Choroid plexus epithelial cell (primary cell): ENCODE measurements at places on chromosomes 3 and 15.
A peak's percentile ranks its signal among the peaks of the same experiment; 100 is the strongest.

GRCh38 chr3:9217784-9218513 lies 31.5 kb downstream of the SRGAP3 start:
- no peak for DNase-seq

GRCh38 chr3:59265566-59265965 lies 215.7 kb upstream of the CFAP20DC start:
- peak; percentile 49 for DNase-seq

DNA sequence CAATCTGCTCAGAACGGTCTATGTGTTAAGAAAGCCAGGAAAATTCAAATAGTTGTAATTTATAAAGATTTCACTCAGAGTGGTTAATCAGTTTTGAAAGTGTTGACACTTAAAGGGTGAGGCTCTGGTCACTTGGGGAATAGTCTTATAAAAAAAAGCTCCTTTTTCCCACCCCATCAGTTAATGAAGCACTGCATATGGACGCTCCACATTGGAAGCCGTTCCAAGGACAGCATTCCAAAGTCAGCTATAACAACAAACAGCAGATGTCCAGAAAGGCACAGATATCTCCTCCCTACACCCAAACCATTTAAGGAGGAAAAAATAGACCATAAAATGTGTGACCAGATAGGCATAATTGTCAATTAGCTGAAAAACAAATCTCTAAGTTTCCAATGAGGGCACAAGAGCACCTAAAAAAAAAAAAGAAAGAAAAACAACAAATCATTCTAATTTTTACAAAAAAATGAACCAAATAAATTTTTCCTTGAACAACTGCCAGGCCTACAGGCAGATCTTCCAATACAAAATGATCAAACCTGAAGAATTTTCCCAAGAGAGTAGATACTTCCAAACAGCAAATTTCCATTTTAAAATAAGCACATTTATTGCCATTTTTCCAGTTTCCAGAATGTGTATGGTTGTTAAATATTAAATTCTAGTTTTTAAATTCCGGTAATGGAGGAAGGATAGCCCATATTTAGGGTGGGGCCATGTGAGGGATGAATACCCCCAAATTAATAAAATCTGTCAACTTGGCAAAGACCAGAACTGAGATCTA lies 198.3 kb downstream of the ERC2 start:
- peak; percentile 7 for DNase-seq

- no peak for DNase-seq
Measured at GRCh38 chr3:42610976-42611375, 10.5 kb downstream of the NKTR start.

DNA sequence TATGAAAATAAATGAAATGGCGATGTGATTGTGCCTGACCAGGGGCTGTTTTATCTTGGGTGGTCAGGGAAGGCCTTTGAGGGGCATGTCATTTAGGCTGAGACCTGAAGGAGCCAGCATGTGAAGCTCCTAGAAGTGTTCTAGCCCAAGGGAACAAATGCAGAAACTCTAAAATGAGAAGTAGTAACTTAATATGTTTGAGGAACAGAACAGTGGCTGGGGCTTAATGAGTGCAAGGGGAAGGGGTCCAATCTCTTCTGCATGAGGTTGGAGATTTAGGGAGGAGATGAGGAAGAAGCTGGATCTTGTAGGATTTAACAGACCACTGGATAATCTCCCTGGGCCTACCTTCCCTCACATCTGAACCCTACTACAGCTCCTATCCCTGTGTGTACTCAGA lies 110.5 kb downstream of the AKAP13 start:
- no peak for DNase-seq

- no peak for DNase-seq
Measured at GRCh38 chr15:50798684-50799083, 33.2 kb upstream of the SPPL2A start.

DNA sequence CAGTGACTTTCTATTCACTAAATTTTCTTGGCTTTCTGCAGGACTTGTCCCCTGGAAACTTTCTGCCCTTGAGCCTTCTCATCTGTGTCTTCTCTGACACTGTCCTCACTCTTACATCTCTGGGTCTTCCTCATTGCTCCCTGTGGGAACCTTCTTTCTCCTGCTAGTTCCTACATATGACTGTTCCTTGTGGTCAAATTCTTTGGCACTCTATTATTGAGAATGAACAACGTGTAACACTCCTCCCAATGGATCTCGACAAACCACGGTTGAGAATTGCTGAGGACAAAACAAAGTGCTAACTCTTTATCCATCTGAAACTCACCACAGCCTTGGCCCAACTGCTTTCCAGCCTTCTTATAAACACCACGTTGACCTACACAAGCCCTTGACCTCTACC lies 3.5 kb upstream of the FAM81A start:
- no peak for DNase-seq

GRCh38 chr15:62307551-62307950 lies 142.5 kb upstream of the C2CD4B start:
- peak; percentile 44 for DNase-seq

- no peak for DNase-seq
Measured at GRCh38 chr3:157589211-157589610, 86.0 kb upstream of the VEPH1 start.

DNA sequence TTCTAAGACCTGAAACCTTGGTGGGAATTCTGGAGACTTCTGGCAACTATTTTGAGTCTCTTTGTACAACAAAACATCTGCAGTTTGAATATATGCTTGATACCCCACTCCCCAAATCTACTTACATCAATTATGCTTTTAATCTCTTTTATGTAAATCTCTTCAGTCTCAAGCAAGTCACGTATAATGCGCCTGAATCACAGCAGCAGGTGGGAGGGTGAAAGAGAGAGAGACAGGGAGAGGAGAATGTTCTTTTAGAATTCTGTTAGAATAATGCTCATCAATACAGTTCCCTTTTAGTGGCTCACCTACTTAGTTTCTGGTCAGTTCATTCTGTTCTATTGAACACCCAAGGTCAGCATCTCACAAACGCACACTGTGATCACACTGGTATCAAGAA lies 22.2 kb upstream of the B3GNT5 start:
- no peak for DNase-seq

DNA sequence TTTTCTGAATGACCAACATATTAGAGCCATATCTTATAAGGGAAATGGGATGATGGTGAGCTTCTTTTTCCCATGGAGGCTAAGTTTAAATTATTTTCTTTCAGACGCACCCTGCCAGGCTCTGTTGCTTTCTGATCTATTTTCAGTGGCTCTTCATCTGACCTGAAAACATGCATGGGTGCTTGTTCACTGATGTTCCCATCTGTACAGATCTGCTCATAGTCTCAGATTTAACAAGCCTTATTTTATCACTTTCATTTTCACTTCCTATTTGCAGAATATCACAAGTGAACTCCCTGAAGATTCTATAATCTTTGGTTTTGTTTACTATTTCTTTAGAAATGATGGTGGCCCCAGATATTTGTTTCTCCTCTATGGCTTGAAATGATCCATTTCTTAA lies 31.1 kb upstream of the SUCLG2 start:
- peak; percentile 29 for DNase-seq

- peak; percentile 45 for DNase-seq
Measured at GRCh38 chr15:70376929-70377691, 279.4 kb upstream of the TLE3 start.

DNA sequence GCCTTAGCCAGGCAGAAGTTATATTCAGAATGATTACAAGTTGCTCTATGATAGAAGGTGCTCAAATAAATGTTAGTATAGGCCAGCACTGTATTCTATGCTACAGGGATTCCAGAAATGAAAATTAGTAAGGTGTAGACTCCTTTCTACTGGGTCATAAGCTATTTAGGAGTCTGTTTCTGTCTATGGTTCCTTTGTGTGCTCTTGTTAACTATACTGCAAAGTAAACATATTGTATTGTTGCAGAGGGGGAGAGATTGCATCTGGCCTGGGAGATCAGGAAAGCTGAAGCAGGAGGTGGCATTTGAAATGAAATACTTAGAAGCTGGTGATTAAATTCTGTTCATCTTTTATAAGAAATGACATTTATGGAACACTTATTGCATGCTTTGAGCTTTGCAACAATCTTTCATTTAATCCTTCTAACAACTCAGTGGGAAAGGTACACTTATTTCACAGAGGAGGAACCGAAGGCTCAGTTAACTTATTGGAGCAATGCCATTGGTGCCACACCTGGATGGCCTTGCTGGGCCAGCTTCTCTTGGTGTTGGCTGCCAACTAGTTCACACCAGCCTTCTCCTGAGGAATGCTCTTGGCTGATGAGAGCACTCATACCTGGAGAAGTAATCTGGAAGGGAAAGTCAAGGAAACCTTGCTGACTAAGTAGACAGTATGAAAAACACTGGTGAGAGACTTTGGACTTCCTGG lies 39.1 kb downstream of the ABHD5 start:
- no peak for DNase-seq

DNA sequence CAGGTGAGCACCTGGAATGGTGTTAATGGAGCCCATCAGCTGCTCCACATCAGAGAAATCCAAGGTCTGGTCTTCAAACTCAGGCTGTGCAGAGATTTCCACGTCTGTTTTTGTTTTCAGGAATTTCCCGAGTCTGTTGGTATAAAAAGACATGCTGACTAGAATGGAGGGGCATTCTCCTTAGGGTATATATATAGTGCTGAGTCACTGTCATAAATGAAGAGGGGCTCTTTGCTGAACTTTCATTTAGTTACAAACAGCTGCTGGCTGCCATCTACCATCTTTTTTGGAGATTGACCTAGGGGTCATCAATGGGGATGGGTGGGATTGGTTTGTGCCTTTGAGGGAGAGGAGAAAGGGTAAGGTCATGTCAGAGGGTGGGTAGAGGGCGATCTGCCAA lies 27.1 kb downstream of the FSD2 start:
- DNase-seq: no peak

GRCh38 chr15:101049282-101049681 lies 130.1 kb downstream of the LRRK1 start:
- no peak for DNase-seq

DNA sequence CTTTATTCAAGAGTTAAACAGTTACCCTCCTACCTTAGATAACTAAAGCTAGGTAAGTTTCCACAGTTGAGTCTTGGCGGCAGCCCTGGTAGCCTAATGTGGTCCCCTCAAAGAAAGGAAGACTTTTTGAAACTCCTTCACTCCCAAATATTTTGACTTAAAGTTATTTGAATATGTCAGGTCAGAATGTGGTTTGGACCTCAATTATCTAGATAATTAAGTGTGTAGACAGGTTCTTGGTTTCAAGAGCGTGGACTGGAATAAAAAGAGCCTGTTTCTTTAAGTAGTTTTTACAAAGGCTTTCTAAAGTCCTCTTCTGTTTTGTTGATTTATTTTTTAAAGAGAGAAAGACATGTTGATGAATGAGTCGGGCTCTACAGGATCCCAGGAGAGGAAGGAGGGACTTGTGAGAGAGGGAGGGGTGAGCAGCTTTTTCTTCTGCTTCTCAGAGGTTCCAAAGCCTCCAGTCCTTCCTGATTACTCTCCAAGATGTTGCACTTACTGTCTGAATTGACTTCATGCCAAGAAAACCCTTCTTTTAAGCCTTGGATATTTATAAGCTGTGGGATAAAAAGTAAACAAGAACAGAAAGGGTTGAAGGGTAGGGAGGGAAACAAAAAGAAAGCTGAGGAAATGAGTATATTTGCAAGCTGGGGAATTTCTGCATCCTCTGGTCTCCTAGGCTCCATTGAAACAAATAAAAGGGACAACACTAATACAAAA lies 457.4 kb downstream of the IGSF11 start:
- no peak for DNase-seq

DNA sequence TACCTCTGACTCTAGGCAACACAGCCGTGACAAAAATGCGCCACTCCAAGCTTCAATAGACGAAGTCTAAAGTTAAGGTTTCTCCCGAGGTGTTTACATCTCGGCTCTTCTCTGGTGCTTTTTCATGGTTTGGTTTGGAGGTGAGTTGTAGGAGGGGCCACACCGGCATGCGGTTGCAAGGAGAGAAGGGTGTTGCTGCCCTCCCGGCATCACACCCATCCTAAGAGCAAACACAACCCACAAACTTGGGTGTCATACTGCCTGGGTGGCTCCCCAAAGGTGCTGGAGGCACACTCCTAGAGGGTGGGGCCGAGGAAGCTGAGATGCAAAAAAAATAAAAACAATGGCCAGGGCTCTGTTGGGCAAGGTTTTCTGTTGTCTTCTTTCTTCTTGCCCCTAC lies 225.2 kb upstream of the ICE2 start:
- no peak for DNase-seq

DNA sequence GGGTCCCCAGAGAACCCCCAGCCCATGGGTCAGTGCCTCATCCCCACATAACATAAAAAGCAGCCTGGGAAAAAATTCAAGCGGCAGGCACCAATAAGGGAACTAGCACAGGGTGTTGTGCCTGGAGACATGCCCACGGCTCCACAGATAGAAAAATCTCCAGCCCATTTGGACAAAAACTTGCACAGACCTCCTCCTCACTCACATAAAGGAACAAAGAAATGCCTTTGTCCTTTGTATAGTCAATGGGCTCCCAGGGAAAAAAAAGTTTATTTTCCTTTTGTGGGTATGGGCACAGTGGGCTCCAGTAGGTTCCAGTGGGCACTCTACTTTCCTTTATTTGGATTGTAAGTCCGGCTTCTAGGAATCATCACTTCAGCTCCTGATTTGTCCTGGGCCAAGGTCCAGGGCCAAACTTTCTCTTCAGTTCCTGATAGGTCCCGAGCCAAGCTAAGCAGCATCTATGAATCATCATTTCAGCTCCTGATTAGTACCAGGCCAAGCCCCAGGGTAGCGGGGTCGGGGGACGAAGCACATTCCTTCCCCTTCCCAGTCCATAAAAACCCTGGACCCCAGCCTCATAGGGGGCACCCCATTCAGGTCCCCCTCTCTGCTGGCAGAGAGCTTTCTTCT lies 1.6 kb upstream of the DNAH12 start:
- no peak for DNase-seq

GRCh38 chr3:63886858-63887257 lies 23.2 kb downstream of the ATXN7 start:
- peak; percentile 30 for DNase-seq

DNA sequence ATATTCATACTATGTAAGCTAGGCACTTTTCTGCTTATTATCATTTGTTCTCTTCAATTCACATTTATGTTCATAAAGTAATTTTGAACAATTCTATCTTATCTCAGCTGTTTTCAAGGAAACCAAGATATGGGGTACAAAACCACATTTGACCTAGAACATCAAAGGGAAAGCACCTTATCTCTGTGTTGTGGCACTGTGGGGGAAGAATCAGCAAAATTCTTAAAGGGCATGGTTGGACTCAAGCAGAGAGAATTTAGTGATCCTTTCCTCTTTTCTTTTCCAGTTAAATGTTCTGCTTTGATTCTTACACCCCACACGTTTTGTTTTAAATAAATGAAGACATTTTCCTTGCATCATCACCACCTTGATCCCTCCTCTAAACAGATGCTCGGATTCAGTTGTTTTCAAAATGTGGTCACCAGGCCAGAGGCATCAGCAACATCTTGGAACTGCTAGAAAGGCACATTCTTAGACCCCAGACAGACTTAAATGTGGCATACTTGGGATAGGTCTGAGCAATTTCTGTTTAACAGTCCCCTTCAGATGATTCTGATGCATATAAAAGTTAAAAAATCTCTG lies 128.4 kb upstream of the TP63 start:
- DNase-seq: no peak

- DNase-seq: no peak
Measured at GRCh38 chr3:52351762-52352368, 35.7 kb downstream of the DNAH1 start.
